ENCODE measurements at places on chromosomes 1 and 21.

DNA sequence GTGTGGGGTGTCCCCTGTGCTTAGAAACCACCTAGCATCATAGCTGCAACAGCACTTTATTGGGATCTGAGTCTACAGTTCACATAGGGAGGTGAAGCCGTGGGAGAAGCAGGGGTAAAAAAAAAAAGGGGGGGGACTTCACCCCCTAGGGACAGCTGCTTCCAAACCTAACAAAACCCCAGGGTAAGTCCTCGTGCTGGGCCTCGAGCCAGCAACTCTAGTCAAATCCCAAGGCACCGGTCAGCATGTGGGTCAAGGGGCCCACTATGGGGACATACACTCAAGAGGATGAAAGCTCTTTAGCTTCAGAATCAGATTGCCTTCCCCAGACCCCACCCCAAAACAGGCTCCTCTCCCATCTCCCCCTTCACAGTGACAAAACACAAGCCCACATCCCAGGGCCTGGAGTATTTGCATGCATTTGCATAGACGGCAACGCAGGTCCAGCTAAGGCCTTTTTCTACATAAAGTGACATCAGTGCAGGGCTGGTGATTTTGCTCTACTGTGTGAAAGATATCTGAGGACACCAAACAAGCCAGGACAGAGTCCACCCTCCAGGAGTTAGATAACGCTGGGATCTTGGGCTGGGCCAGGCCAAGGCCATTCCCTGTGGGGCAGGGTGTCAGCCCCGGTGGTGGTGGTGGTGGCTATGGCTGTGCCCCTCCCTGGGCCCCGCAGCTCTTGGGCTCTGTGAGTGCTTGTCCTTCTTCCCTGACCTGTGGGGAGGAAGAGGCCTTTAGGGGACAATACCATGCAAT, 8.1 kb upstream of the PMVK start:
- DNase-seq: no peak

DNA sequence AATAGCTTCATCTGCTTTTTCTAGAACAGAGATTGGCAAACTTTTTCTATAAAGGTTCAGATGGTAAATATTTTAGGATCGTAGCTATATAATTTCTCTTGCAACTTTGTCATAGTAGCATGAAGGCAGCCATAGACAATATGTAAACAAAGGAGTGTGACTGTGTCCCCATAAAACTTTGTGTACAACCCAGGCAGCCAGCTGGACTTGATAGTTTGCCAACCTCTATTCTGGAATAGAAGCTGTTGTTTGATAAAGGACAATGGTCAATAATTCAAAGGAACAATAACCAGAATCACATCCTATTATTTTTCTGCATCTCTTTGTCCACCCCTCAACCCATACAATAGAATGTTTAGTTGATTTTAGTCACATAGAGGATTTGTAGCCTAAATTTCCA, 286.7 kb downstream of the LMX1A start:
- DNase-seq: no peak

DNA sequence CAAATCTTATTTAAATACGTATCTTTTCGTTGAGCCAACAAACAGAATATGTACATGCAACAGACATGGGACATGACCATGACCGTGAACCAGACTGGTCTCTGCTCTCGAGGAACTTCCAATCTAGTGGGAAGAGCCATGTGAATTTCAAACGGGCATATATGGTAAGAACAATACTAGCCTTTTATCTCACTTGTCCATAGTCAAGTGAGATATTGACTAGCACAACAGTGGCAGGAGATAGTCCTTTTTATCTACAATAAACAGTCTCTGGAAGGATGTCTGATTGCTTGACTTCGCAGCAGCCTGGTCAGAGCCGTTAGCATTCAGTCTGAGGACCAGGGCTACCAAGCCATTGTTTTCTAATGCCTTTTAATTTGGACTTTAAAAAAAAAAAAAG, 12.6 kb upstream of the PLA2G2C start:
- DNase-seq: no peak

DNA sequence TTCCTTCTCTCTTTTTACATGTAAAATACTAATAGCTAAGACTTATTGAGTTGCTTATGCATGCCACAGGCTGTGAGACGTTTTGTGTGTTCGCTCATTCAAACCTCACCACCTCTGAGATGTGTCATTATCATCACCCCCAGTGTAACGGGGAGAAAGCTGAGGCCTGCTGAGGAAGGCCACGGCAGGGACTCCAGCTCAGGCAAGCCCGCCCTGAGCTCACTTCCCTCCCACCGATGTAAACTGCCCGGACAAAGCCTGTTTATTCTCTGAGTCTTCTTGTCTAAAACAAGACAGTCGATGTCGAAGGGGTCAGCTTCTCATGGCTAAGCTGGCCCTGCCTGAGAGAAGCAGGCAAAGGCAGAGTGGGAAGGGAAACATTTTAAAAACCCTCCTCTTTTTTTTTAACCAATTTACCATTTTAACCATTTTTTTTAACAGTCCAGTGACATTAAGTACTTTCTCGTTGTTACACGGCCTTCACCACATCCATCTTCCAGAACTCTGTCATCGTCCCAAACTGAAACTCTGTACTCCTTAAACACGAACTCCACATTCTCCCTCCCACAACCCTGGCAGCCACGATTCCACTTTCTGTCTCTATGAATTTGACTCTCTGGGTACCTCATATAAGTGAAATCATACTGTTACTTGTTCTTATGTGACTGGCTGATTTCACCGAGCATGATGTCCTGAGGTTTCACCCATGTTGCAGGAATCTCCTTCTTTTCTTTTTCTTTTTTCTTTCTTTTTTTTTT, 204.8 kb upstream of the GALNT2 start:
- peak; percentile 59 for DNase-seq

- DNase-seq: no peak
These were observed 26.2 kb downstream of the RNF187 start for GRCh38 chr1:228513236-228513900.

- no peak for DNase-seq
These were observed 341.0 kb upstream of the USP24 start for GRCh38 chr1:55555956-55556725.

GRCh38 chr1:235199441-235199840, 38.4 kb upstream of the RBM34 start:
- DNase-seq: no peak

GRCh38 chr1:55156093-55156492, 59.1 kb downstream of the USP24 start:
- DNase-seq: no peak

- DNase-seq: no peak
These were observed 15.6 kb downstream of the TPM3 start for GRCh38 chr1:154176337-154176736.

DNA sequence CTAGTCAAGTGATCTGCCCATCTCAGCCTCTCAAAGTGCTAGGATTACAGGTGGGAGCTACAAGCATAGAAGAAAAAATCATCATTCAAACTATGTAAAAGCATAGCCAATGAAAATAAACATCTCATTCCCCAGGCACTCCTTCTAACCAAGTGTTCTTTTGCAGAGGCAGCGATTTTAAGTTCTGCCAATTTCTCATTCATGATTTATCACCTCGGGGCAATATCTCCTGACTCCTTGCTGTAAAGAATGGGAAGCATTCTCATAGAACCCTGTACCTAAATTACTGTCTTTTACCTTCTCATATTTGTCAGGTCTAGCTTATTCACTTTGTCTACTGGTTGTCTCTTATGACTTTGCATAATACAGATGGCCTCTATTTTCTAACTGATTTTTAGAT, 32.5 kb upstream of the IVNS1ABP start:
- no peak for DNase-seq

GRCh38 chr21:18529254-18529653, 125.7 kb upstream of the TMPRSS15 start:
- no peak for DNase-seq

DNA sequence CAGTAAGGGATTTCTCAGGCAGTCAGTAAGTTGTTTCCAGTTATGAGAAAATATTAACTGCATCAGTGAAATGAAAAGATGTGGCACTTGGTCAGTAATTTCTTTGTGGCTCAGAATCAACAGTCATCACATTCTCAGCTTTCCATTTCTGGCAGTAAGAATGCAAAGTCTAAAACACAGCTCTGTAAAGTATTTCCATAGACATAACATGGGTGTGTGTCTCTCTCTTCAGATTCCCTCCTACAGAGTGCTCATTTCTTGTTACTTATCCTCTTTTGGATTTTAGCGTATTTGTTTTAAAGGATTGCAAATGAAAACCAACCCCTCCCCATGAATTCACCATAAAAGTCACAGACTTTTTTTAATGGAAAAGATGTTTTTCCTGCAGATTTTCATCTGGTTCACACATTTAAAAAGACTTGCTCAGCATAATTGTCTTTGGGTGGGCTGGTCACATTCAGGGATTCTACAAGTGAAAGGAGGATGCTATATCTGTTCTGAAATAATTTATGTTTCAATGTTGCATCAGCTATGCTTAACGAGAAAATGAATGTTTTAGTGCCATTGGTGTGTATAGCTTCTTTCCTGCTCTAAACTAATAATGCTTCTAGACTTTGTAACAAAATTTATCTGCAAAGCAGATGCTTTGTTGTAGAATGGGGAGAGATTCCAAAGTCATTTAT, 34.6 kb upstream of the CD55 start:
- DNase-seq: no peak

- no peak for DNase-seq
These were observed 39.6 kb upstream of the GPR52 start for GRCh38 chr1:174408146-174408545.

- peak; percentile 64 for DNase-seq
These were observed 37.7 kb upstream of the KCNJ15 start for GRCh38 chr21:38219049-38219628.

- DNase-seq: no peak
These were observed 1.9 kb upstream of the TPM3 start for GRCh38 chr1:154193821-154194220.

GRCh38 chr1:51679435-51679834, 62.5 kb downstream of the OSBPL9 start:
- no peak for DNase-seq

GRCh38 chr1:218633238-218633988, 288.3 kb downstream of the TGFB2 start:
- peak; percentile 70 for DNase-seq

DNA sequence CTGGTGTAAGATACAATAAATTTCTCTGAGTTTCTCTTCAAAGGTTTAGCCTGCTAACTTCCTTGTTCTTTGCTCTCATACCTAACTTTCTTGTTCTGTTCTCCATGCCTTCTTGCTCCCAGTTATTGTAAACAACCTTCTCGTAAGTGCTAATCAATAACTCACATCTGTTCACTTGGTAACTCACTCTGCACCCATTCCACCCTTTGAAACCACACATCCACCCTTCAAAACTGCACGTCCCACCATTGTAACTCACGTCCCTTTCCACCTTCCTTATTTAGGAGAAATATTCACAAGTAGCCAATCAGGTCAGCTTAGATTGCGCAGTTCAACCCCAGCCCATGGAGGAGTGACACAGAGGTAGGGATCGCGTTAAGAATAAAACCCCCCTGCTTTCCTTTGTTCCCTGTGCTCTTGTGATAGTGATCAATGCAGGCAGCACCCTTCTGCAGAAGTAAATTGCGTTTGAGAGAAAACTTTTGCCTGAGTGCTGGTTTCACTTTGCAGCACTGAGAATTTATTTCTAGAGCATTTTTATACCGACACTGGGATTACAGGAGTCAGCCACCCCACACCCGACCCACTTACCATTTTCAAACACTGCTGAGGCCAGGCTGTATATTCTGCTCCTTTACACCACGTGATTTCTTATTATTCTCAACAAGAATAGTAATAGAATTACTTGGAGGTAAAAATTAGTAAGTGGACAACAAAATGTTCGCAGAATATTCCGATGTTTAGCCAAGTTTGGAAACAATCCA, 789.2 kb upstream of the RGS18 start:
- DNase-seq: no peak

- DNase-seq: peak; percentile 71
These were observed at the start of gene KCNK2 for GRCh38 chr1:215082532-215083382. KCNK2 (plus strand) TSS chr1:215082737; CDS start chr1:215083386, 649 bp downstream.

DNA sequence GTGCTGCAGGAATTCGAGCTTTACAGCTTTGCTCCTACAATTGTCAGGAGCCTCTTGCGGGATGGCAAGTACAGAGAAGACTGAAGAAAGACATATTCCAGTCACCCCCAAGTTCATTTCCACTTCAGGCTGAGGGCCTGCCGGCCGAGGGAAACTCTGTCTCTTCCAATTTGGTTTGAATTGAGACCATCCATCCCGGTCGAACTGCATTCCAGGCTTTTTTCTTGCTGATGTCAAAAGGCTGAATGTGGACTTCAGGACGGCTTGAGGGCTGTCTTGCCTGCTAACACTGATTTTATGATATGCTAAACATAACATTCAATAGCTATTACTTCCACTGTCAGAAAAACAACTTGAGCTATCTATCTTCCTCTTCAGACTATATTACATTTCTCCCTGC, 79.8 kb upstream of the PLXNA2 start:
- no peak for DNase-seq

GRCh38 chr21:38310646-38311485, 54.1 kb downstream of the KCNJ15 start:
- no peak for DNase-seq

DNA sequence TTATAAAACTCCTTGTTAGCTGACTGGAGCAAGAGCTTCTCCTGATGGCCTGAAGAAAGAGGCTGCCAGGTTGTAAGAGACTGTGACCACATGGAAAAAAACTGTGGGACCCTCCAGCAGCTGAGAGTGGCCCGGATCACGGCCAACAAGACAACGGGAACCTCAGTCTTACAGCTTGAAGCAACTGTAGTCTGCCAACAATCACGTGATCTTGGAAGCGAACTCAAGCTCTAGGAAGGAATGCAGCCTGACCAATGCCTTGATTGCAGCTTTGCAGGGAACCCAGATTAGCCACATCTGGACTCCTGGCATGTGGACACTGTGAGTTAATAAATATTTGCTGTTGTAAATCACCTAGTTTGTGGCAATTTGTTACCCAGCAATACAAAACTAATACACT, 442.6 kb upstream of the PRMT6 start:
- no peak for DNase-seq

- DNase-seq: no peak
These were observed 46.1 kb downstream of the SLC44A3 start for GRCh38 chr1:94866164-94866807.

- DNase-seq: peak; percentile 80
These were observed 6.3 kb upstream of the CRYBG2 start for GRCh38 chr1:26359981-26360806.

GRCh38 chr21:42854246-42855010, 24.9 kb downstream of the WDR4 start:
- DNase-seq: no peak

- DNase-seq: no peak
These were observed at the start of gene PM20D1 for GRCh38 chr1:205849619-205850355. PM20D1 (minus strand) TSS chr1:205850132; CDS start chr1:205850072, 60 bp downstream.
